Activated CD4-positive, alpha-beta T cell treated with anti-CD3 and anti-CD28 coated beads, Interleukin-2, Interleukin-4, amounts not matched to agents 100 ng/mL and 50 ng/mL, durations not matched to agents 16 hours and 8 hours (primary cell): ENCODE measurements at places on chromosomes 11 and 22.

DNA sequence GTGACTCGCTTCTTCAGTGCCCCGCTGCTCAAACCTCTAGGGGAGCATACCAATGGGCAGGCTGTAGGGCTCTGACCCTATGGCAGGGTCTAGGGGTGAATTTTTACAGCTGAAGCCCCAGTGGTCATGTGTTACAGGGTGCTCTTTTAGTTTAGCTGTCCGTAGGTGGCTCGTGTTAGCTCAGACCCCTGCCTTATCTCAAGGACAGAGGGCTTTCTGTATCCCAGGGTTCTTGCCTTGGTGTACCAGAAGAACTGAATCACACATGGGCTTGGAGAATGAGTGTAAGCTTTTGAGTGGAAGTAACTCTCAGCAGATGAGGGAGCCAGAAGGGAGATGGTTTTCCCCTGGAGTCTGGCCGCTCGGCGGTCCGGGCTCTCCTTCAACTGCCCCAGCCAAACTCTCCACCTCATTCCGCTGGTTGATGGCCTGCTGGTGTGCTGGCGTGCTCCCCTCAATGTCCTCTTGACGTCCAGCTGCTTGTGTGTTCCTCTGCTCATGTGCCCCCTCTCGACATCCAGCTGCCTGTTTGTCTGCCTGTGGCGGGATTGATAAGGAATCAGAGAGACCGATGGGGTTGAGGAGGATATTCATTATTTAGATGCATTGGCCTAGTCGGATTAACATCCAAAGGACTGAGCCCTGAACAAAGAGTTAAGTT lies 37.5 kb downstream of the BIRC2 start:
- DNase-seq, result no peak

- no peak for DNase-seq
Observed at GRCh38 chr22:46353483-46354105, 18.1 kb downstream of the TRMU start.

DNA sequence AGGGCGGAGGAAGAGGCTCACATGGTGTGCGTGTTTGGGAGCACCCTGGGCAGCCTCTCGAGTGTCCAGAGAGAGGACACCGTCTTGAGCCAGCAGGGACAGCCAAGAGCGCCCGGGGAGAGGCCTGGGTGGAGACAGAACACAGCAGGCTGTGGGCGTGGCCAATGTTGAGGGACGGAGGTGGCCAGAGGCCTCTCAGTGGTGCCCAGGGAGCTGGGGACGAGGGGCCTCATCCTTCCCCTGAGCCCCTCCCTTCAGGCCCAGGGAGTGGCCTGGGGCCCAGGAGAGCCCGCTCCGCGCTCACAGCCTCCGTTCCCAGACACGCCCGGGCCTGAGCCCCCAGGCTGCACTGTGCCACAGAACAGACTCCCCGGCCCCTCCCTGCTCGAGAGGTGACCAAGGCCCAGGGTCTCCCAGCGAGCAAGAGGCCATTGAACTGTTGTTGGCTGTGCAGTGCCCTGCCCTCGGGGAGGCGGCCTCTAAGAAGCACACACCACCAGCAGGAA lies 48.4 kb downstream of the CDKN1C start:
- DNase-seq, result no peak

- DNase-seq, result no peak
Observed at GRCh38 chr11:112339566-112339965, 78.9 kb upstream of the PLET1 start.

GRCh38 chr11:117535850-117536411 lies 208.3 kb downstream of the CEP164 start:
- DNase-seq, result no peak

DNA sequence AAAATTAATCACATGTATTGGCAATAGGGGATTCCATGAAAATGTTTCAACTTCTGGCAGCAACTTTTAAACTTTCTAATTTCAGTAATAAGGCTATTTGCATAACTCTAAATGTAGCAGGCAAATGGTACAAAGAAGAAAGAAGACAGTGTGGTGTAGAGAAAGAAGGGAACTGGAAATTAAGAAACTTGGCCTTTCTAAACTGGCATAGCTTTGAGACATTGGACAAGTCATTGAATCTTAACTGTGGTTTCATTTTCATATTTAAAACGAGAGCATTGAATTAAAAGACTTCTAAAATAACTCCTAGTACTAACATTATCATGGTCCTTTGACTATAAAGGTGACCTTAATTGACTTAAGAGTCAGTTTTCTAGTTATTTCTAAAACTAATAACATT lies 125.0 kb downstream of the UVRAG start:
- no peak for DNase-seq

DNA sequence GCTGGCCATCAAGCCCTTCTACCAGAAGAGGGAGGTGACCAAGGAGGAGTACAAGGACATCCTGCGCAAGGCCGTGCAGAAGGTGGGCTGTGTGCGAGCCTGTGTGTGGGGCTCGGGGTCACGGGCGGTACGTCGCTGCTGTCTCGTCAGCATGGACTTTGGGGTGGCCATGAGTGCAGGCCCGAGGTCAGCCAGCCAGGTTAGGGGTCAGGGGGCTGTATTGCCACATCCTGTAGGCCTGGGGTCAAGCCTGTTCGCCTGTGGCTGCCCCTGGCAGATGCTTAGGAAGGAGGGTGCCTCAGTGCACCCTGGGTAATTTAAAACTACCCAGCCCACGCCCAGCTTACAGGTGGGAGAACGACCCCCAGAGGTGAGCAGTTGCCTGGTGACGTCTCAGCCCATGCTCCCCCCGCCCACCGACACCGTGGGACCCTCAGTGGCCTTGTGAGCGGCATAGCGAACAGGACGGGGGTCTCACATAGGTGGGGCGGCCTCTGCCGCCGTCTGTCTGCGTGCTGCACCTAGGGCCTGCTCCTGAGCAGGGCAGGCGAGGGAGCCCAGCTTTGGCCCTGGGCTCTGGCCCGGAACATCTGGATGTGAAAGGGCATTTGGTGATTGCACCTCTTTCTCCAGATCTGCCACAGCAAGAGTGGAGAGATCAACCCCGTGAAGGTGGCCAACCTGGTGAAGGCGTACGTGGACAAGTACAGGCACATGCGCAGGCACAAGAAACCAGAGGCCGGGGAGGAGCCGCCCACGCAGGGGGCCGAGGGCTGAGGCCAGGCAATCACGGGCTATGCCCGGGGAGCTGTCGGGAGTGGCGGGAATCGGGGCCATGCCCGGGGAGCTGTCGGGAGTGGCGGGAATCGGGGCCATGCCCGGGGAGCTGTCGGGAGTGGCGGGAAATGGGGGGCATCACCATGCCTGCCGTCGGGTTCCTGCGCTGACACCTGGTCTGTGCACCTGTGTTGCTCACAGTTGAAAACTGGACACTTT lies 4.5 kb downstream of the IRF7 start:
- no peak for DNase-seq

- no peak for DNase-seq
Observed at GRCh38 chr11:47589584-47589976, 3.1 kb downstream of the FAM180B start.

DNA sequence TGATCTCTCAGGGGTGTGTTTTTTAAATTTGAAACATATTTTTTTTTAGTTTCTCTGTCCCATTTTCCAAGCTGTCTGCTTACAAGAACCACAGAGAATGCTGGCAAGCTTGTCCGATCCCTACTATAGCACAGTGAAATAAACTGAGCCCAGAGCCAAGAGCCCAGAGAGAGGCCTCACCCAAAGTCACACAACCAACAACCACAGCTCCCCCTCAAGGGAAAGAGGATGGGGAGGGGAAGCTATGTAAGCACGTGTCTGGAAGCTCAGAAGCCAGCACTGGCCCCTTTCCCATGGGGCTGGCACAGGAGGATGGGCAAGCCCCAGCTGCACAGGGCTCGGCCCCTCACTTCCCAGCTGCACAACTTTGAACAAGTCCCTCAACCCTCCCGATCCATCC lies 3.2 kb upstream of the SART1 start:
- DNase-seq, result no peak

- DNase-seq, result no peak
Observed at GRCh38 chr22:19848298-19849224, 6.1 kb downstream of the GNB1L start.

GRCh38 chr11:119832202-119832935 lies 103.4 kb upstream of the NECTIN1 start:
- no peak for DNase-seq

DNA sequence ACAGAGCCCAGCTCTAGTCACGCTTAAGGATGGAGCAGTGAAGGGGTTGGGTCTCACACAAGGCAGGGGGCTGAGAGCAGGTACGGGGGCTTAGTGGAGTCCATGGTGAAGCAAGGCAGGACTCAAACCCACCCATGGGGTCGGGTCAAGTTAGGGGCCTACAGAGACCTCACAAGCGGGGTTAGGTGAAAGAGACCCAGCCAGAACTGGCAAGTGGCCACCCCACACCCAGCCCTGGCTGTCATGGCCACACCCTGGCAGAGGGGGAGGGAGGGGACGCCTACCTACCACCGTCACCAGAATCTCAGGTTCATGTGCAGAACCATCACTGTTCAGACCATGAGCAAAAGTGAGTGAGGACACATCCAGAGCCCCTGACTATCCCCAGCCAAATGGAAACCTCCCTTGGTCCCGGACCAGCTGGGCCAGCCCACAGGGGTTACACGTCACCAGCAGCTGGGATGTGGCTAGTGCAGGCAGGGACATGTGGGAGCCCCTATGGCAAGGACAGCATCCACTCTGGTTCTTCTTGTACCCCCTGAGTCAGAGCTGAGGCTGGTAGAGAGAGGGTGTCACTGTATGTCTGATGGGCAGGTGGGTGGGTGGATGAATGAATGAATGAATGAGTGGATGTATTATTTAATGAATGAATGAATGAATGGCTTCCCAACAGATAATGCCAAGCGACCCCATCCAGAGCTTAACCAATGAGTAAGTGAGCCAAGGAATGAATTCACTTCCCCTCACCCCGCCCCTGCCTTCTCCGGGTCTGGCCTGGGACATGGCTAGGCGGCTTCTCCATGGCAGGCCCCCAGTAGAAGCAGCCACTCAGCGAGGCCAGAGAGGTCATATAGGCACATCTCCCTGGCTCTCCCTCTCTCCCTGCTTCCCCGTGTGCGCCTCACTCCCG lies 681.6 kb downstream of the TBC1D22A start:
- DNase-seq, result no peak

DNA sequence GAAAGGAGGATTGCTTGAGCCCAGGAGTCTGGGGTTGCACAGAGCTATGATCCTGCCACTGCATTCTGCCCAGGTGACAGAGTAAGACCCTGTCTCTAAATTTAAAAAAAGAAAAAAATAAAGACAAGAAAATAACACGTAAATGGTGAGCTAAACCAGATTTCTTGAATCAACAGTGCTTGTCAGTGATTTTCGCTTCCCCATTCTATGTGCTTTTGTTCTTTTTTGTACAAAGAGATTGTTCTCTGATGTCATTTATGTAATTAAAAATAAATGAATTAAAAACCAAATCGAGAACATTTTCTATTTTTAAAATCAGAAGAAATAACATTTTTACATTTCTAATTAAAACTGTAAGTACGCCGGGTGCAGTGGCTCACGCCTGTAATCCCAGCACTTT lies 19.8 kb upstream of the SLC29A2 start:
- no peak for DNase-seq

- no peak for DNase-seq
Observed at GRCh38 chr11:117189191-117189940, 9.8 kb upstream of the TAGLN start.

DNA sequence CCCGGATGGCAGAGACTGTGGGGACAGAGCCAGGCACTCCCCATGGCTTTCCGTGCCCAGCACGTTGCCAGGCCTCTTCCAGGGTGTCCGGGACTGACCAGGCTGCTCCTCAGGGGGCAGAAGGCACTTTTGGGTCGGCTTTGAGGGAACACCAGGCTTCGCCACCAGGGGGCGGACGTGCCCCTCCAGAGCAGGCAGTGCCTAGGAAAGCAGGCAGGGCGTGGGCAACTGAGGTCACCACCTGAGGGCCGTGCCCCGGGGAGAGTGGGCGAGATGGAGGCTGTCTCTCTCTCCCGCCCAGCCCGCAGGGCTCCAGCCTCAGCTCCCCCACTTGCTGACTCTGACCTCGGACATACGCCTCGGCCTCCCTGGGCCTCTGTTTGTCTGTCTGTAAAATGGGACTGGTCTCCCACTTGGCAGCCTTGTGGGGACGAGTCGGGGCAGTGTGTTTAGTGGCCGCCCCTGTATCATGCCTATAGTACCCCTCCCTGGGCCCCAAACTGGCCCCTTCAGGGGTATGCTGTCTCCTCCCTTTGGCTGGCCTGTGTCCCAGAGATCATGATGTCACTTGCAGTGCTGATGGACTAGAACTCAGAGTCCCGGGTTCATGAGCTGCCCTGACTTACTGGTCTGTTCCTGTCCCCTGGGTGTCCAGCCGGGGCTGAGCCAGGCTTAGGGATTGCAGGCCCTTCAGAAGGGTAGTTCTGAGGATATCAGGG lies 4.4 kb upstream of the PRR5 start:
- DNase-seq, result peak; percentile 86

- no peak for DNase-seq
Observed at GRCh38 chr11:23370580-23371275, 510.5 kb upstream of the CCDC179 start.

GRCh38 chr11:12693094-12693478 lies 18.9 kb downstream of the TEAD1 start:
- no peak for DNase-seq
